Heart right ventricle (tissue), 16 donors: ENCODE measurements at places on chromosomes 3 and 15. TPM values are rescaled to one million over a fixed set of nuclear protein-coding genes. Genes with fewer than 3 reads are reported as not detected.

Gene PLIN1
- polyA plus RNA-seq, result 15.7 TPM

- no peak for DNase-seq
Measured at GRCh38 chr3:33791477-33792166, 6.8 kb upstream of the PDCD6IP start.

DNA sequence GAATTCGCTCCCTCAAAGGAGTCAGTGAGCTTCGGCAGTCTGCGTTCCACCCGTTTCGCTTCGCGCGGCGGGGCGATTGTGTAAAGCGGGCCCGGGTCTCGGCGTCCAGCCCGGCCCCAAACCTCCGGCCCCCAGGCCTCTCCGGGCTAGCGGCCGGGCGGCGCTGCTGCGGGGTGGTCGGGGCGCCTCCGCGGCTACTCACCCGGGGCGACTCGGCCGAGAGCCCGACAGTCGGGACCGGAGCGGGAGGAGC, 412 bp downstream of the CHDH start:
- DNase-seq, result no peak

DNA sequence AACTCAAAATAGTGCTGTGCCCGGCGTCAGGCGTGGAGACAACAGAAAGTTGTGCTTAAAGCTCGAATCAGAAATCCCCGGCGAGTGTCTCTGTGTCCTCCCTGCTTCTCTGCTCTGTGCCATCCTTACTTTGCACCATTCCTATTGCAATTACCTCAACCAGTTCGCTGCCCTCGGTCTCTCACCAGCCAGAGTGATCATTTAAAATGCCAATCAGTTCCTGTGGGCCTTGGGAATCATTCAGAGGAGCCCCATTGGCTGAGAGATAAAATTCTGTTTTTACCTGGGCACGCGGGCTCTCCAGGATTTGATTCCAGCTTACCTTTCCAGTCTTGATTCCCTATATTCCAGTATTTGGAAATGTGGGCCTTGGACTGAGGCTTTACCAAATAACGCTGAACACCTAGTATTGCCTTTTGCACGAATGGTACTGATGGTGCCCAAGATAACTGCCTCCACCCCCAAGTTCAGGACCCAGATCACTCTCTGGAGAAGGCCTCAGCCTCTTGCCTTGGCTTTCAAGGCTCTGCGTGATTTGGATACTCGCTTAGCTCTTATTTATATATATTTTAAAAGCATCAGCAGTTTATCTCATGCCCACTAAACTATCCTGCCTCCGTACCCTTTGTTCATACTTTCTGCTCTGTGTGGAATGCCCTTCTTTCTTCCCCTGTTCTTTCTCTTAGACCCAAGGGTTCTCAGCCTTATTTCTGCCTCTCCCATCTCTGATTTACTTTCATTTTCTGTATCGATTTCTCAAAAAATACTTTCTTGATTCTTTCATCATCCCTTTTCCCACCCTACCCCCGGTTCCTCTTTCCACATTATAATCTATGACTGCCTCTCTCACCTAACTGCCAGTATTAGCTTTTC, 863 bp downstream of the PSMA4 start:
- no peak for DNase-seq

DNA sequence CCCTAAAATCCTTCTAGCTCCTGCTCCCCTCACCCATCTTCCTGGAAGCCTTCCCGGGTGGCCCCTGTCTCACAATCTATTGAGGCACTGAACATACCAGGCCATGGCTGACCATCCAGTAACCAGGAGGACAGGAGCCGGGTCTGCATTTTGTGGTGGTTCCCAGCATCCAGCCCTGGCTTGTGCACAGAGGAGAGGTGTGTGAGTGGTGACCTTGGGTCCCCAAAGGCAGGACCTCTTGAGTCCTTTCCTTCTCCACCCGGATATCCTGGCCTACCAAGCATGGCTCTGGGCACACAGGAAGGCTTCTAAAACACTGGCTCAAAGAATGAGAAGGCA, 7.8 kb downstream of the CSK start:
- no peak for DNase-seq

GRCh38 chr3:153567556-153567955, 405.5 kb downstream of the RAP2B start:
- no peak for DNase-seq

DNA sequence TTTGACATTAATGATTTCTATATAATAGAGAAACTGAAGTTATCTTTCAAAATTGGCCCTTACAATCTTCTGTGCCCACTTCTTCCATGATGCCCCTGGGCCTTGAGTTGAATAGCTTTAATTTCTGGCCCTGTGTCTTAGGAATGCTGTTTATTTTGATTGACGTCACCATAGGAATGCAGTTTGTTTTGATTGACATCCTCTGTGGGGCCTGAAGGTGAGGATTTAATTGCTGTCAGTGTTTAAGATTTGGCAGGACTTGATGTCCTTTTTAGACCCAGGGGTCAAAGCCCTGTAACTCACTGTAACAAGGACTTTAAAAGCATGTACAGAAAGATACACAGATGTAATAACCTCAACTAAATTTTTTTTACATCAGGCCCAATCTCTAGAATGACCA, 83.3 kb downstream of the GLDN start:
- no peak for DNase-seq

DNA sequence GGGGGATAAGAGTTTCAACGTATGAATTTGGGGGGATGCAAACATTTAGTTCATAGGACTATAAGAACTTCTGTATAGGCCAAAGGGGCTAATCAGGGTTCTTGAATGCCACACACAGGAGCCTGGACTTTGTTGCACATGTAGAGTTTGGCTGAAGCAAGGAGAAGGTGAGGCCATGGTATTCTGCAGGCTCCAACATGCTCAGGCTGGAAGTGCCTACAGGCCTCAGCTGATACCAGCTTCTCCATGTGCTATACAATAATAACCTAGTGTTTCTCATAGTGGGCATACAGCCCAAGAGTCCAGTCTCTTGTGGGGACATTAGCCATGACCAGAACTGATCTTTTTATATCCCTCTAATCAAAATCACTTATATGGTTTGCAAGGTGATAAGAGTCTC, 399.7 kb upstream of the MCTP2 start:
- DNase-seq, result no peak
